ENCODE measurements at places on chromosomes 3 and 15.

DNA sequence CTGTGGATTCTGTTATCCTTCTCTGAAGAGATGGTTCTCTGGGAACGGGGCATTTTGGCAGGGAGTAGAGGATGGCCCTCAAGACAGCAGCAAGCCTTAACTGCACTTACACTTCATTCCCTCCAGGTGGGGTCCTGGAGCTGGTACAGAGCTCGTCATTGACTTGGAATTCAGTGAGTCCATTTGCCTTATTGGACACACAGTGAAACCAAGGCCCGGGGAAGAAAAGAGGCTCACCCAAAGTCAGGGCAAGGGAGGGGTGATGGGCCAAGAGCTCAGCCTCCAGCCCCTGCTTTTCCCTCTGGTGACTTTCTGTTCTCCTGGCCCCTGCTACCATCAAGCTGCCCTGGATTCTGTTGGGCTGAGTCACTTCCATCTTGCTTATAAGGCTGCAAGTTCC, 125.6 kb downstream of the ETFA start:
- DNase-seq = peak; percentile 50

- no peak for DNase-seq
Observed at GRCh38 chr15:92636401-92636907, 19.1 kb downstream of the FAM174B start.

- peak; percentile 66 for DNase-seq
Observed at GRCh38 chr3:11548721-11549131, 95.0 kb downstream of the VGLL4 start.

DNA sequence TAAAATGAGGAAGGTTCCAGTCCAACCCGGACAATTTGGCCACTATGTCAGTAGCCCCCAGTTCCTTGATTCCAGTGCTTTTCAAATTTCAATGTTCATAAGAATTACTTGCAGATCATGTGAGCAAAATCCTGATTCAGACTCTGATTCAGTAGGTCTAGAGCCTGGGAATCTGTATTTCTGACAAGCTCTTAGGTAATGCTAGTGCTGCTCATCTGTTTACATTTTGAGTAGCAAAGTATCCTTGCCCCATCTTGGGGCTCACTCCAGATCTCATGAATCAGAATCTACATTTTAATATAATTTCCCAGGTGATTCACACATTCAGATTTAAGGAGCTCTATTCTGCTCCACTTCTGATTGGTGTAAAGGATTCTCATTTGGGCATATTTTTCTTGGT, 142.0 kb downstream of the NAALADL2 start:
- peak; percentile 15 for DNase-seq

- no peak for DNase-seq
Observed at GRCh38 chr3:57464801-57465200, 79.3 kb downstream of the DNAH12 start.

DNA sequence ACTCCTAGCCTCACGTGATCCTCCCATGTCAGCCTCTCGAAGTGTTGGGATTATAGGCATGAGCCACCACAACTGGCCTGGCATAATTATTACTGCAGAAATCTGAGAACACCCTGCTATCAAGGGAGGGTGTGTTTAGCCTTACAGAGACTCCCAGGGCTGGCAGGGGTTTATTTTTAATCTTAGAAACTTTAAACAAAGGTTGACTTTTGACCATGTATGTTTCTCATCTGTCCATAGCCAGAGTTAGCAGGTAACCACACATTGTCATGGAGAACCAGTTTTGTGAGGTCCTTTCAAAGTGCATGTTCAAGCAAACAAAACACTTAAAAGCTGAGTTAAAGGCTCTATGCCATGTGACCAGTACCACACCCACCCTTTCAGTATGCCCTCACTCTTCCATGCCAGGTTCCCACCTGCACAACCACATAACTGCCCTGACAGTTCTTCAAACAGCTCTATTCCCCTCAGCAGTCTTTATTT, 11.1 kb downstream of the SIAH2 start:
- no peak for DNase-seq

GRCh38 chr3:69752241-69752640, 13.0 kb downstream of the MITF start:
- no peak for DNase-seq

GRCh38 chr3:29601861-29602585, 321.2 kb downstream of the RBMS3 start:
- DNase-seq = no peak

DNA sequence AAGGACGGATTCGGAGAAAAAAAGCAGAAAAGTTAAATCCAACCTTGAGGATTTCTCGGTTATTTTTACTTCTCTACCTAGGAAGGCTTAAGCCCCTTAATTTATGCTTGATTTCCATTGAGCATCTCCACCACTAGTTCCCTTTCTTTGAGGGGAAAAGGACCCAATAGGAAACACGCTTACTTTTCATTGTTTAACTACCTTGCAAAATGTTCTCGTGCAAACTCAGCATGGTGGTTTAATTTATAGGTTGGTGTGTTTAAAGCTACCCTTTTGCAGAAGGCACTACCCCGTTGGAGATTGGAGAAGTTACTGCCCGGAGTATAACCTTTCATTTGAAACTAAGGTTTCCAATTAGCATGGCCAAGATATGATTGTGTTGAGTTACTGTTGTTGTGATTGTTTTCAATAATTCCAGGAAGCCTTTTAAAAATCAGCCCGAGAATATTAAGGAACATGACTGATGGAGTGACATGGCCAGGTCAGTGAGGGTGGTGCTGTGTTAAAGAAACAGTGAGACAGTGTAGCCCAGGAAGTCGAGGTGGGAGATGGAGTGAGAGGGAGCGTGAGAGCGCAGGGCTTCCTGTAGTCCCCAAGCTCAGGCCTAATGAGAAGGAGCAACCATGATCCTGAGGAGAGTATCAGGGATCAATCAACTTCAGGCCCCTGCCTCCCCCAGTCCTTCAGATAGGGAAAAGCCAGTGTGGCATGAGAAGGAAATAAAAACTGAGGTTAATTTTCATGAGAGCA, 76.6 kb downstream of the AQP9 start:
- no peak for DNase-seq

DNA sequence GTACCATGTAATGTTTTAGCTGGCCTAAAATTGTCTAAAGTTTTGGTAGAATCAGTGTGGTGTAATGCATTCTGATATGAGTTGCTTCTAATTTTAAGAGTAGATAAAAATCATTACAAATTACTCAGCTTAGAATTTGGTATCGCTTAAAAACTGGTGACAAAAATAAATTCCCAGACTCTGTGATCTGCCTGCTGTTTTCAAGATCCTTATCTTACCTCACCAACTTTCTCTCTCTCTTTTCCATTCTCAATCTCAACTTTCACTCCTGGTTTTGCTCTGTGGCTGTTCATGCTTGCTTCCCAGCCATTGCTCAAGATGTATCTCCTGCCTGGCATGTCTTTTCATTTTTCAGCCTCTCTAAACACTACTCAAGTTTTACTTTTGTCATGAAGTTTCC, 45.7 kb downstream of the TCF12 start:
- DNase-seq = peak; percentile 46

DNA sequence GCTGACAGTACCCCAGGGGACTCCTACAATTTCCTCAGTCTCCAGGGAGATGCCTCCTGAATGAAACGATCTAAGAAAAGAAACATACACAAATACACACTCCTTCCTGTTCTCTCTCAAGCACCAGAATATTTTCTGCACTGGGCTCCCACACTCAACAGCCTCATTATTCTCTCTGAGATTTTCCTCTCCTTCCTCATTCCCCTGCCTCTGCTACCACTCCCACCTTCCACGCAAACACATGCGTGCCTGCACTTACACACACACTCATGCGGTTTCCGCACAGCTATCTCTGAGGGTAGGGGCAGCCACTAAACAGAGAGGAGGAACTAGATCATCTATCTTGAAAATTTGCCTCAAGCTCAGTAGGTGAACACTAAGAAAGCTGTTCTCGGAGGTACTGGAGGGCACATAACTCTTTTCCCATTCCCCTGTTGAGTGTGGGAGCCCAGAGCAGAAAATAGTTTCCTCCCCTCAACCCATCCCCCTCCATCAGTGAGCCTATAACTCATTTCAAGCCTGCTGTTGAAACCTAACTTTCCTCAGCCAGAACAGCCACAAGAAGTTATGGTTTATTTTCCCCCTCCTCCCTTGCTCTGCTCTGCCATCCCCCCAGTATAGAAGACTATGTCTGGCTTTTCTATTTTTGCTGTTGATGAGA, 30.5 kb upstream of the TIPARP start:
- no peak for DNase-seq

DNA sequence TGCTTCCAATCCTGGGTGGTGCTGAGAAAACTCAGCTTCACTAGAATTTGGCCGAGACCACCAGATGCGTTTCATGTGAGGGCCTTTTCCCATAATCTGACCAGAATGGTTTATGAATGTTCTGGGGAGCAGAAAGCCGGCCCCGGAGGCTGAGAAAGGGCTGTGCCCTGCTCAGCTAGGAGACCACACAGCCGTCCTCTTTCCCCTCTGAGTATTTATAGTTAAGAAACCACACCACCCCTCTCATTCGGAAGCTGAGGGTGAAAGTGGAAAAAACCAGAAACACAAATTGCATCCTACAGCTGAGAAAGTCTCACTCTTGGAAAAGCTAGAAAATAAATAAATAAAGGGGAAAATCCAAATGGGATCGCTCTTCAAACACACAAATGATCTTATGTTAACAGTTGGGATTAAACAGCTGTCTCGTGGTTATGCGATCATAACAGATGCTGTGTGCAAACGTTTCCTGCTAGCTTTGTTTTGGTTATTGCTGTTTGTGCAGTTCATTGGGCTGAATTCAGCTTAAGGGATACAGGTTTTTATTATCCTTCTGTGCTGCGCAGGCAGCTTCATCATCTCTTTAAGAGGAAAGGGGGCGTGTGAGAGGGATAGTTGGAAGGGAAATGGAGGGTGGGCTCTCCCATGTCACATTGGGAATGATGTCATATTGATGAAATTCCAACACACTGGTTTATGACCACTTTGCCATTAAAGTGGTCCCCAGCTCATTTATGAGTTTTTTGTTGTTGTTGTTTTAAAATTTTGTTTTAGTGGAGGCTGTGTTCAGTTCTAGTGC, 1026.2 kb upstream of the NR2F2 start:
- DNase-seq = peak; percentile 10

- no peak for DNase-seq
Observed at GRCh38 chr15:63056829-63057228, 14.3 kb downstream of the TPM1 start.

- DNase-seq = no peak
Observed at GRCh38 chr3:120908795-120909601, 993 bp downstream of the STXBP5L start.

DNA sequence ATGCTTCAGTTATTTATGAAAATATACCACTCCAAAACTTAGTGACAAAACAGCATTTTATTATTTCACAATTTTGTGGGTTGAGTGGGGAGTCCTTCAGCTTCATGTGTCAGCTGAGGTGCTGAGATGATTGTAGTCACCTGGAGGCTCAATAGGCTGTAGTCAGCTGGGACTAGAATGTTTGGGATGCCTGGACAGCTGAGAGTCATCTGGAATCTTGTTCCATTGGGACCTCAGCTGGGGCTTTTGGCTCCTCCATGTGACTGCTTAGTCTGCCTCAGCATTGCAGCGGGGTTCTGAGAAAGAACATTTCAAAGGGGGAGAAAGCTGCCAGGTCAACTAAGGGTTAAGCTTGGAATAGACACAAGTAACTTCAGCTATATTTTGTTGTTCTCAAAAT, 13.4 kb downstream of the STT3B start:
- DNase-seq = no peak

DNA sequence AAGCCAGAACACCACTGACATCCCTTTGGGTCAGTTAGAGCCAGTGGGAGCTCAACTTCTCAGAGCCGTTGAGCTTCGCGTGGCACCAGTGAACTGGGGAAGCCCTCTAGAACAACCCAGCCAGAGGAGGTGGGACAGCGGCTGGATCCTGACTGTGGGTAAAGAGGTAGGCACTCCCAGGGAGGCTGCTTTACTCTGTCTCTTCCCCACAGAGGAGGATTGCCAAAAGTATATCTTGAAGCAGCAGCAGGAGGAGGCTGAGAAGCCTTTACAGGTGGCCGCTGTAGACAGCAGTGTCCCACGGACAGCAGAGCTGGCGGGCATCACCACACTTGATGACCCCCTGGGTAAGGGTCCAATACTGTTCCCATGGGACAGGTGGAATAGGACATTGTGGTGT, 1.2 kb downstream of the MYD88 start:
- no peak for DNase-seq

GRCh38 chr3:122403489-122403888, 12.4 kb downstream of the WDR5B start:
- no peak for DNase-seq

DNA sequence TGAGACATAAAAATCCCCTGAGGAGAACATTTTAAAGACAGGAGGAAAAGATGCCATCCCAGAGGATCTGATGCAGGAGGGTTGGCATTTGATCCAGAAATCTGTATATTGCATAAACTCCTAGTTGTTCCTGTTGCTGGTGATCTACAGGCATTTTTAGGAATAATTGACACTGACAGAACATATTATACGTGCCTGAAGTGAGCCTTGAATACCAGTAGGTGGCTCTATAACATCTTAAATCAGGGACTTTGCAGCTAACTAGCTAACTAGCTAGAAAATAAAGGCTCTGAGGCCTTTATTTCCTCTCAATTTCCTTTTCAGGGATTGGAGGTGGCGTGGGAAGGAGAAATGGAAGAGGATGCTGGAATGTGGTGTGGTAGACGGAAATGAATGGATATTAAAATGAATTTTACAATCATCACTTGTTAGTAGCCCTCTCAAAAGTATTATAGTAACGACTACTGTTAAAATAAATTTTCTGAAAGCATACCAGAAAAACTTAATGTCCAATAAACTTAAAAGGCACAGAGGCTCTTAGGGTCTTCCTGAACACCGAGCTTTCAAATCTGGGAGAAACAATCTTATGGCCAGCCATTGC, 73.8 kb upstream of the ZBED2 start:
- DNase-seq = peak; percentile 55

- DNase-seq = no peak
Observed at GRCh38 chr3:184235381-184236032, 6.1 kb downstream of the VWA5B2 start.

DNA sequence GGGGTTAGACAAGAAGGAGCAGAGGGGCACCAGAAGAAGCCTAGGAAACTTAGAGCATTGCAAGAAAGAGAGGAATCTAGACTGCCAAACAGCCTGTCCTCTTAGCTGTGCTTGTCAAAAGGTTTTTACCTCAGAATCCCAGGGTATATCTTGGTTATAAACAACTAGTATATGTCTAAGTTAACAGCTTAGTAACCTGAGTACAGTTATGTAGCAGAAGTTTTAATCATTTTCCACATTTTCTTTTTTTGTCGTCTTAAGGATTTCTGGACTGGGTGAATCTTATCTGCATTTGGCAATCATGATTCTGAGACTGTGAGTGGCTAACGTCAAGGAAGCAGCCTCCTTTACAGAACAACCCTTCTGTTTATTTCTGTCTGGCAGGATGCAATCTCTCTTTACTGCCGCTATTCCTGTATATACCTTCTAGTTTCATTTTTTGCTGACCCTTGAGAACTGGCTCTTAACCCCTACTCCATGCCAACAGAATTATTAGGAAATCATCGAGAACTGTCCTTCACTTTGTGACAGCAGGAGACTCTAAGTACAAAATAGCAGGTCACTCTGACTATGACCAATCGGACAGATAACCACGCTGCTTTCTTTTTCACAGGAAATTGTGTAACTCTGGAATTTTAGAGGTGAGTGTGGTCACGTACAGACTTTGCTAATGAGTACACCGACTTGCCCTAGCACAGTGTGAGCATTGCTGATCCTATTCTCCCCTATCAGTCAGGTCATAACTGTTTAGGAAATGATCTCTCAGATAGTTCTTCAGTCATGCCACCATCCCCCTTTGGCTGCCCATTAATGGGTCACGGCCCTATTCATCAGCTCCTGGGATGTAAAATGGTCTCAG, 3.3 kb upstream of the CP start:
- DNase-seq = peak; percentile 57

- no peak for DNase-seq
Observed at GRCh38 chr3:149204390-149204991, 17.1 kb downstream of the CP start.

GRCh38 chr3:172104471-172105072, 65.2 kb downstream of the FNDC3B start:
- DNase-seq = no peak
